Thyroid gland (tissue), 4 donors: ENCODE measurements at places on chromosomes 2 and 18. TPM values are rescaled to one million over a fixed set of nuclear protein-coding genes. Genes with fewer than 3 reads are reported as not detected.

- no peak overlapping the region for H3K27ac ChIP-seq
- H3K36me3 ChIP-seq, result no peaks in the 10 kb centered on the region
- DNase-seq, result no peak
- no peaks in the 10 kb centered on the region for H3K4me1 ChIP-seq
Measured at GRCh38 chr2:33023728-33024500, 77.2 kb downstream of the LTBP1 start.

GRCh38 chr2:181916726-181917718 is 25.5 kb downstream of the ITPRID2 start:
- no peaks in the 10 kb centered on the region for H3K27me3 ChIP-seq
- DNase-seq, result no peak
- H3K36me3 ChIP-seq, result peaks cover 53% of the 10 kb centered on the region
- no peaks in the 10 kb centered on the region for H3K4me1 ChIP-seq
- H3K4me3 ChIP-seq, result no peak overlapping the region
- H3K27ac ChIP-seq, result no peak overlapping the region

DNA sequence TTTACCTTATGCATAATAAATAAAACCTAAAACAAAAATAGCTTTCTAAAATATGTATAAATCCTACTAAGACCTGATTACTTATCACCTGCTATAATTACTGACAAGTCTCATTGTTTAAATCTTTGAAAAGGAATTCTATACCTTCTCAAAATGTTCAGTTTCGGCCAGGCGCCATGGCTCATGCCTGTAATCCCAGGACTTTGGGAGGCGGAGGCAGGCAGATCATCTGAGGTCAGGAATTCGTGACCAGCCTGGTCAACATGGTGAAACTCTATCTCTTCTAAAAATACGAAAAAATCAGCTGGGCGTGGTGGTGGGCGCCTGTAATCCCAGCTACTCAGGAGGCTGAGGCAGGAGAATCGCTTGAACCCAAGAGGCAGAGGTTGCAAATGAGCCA is 58.1 kb downstream of the RELCH start:
- no peaks in the 10 kb centered on the region for H3K4me1 ChIP-seq
- H3K27me3 ChIP-seq, result no peaks in the 10 kb centered on the region
- DNase-seq, result no peak
- no peak overlapping the region for H3K4me3 ChIP-seq
- H3K27ac ChIP-seq, result no peak overlapping the region
- no peaks in the 10 kb centered on the region for H3K36me3 ChIP-seq

The KCNJ3 gene
- not detected for total RNA-seq

DNA sequence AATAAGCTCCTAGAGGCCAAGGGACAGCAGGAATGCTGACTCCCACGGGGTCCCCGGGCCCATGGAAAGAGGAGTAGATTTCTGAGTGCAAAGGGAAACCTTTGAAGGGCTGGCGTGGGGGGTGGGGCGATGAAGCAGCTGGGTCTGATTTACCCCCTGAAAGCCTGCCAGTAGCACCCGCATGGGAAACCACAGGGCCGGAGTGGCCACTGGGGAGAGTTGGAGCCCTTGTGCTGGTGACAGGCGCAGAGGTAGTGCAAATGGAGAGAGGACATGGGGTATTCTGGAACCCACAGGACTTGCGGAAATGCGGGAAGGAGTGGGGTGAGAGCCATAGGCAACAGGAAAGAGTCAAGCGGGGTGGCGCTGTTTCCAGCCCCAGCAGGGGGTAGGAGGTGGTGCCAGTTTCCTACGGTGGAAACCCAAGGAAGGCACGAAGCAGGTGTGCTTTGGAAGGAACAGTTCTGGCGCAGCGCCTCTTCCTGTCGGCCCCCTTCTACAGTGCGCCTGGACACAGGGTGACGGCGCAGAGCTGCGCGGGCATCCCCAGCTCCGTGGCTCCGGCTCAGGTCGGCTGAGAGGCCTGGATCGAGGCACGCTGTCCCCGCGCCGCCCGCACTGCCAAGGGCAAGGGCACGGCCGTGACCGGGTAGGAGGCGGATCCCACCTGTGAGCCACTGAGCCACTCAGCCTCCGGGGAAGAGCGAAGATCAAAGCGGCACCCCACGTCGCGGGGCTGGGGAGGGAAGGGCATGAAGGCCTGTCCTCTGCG is 149.0 kb upstream of the GLI2 start:
- no peak overlapping the region for H3K27ac ChIP-seq
- H3K36me3 ChIP-seq, result no peaks in the 10 kb centered on the region
- H3K4me3 ChIP-seq, result no peak overlapping the region
- peak; percentile 73 for DNase-seq

DNA sequence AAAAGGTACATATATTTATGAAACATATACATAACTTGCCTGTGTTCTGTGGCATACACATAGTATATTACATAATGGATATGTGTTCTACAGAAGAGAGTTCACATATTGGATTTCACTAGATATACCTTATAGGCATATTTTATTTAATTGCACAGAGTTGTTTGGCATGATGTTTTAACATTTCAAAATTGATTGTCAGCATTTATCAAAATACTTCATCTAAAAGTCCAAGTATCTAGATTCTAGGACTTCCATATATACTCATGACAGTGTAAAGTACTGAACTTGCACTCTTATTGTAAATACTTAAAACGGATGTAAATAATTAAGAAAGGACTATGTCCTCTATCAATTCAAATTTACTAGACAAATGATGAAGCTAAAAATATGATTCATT is 995.3 kb upstream of the LRRTM1 start:
- DNase-seq, result no peak
- no peaks in the 10 kb centered on the region for H3K27me3 ChIP-seq
- H3K4me1 ChIP-seq, result no peaks in the 10 kb centered on the region
- no peak overlapping the region for H3K4me3 ChIP-seq
- no peaks in the 10 kb centered on the region for H3K36me3 ChIP-seq

DNA sequence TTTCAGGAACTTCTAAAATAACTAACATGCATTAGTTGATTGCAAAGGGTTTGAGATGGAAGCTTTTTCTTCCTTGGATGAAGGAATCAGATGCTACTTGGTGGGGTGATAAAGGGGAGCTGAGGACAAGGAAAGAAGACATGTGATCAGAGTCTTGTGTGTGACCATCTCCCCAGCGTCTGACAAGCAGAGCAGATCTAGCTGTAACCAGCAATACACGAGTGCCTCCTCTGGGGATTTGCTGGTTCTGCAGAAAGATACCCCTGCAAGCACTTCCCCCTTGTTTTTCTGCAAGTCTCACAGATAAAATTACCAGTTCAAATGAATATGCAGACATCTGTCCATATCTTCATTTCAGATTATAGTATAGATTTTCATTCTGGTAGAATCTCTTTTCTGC is 2.7 kb downstream of the CDH7 start:
- H3K27ac ChIP-seq, result no peak overlapping the region
- H3K4me3 ChIP-seq, result no peak overlapping the region
- H3K4me1 ChIP-seq, result no peaks in the 10 kb centered on the region

DNA sequence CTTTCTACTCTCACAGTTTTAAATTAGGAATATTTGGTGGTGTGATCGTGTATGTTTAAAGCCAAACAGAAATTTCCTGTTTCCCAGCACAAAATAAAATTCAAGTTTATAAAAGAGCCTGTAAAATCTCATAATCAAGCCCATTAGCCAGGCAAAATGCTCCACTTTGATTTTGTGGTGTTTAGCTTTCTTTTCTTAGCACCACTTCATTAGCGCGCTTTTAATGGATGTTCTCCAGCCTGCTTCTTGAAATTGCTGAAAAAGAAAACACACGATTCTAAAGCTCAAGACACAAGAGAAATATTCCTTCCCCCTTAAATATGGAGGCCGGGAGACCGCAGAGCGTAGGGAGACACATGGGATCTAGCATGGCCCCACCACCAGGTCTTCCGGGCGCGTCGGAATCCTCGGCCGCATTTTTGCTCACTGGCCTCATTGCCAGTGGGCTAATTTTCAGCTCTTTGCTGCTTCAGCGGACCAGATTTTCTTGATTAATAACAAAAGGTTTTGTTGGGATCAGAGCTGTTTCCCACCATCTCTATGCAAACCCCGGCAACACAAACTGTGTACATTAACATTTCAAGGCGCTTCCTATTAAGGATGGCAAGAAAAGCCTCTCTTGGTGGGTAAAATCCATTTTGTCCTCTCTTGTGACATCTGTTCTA is 40.4 kb upstream of the ID2 start:
- H3K27ac ChIP-seq, result no peak overlapping the region
- H3K27me3 ChIP-seq, result no peaks in the 10 kb centered on the region
- H3K4me3 ChIP-seq, result no peak overlapping the region
- no peaks in the 10 kb centered on the region for H3K36me3 ChIP-seq

- DNase-seq, result no peak
- no peak overlapping the region for H3K27ac ChIP-seq
- H3K4me1 ChIP-seq, result peaks cover 6% of the 10 kb centered on the region
- no peaks in the 10 kb centered on the region for H3K27me3 ChIP-seq
Measured at GRCh38 chr2:42812899-42813479, 20.6 kb upstream of the HAAO start.

DNA sequence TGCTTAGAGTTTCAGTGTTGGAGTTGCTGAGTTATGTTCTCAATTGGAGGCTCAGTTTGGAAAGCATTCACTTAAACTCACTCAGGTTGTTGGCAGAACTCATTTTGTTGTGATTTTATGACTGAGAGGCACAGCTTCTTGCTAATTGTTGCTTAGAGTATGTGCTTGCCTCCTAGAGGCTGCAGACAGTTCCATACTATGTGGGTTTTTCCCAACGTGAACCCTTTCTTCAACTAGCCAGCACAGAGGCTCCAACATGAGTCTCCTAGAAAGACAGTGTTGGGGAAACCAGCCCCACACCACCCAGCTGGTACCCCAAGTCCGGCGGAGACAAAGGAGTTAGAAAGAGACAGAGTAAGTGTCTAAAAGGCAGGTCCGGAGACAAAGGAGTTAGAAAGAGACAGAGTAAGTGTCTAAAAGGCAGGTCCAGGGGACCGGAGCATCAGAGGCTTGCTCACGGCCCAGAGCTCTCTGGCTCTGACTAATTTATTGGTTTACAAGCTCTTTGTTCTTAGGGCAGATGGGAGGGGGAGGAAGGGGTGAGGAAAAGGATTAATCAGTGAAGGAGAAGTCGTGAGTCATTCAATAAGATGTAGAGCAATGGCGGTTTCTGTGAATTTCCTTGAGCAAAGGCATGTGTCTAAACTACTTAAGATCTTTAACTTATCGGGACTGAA is 999.7 kb upstream of the LRRTM1 start:
- H3K27me3 ChIP-seq, result no peaks in the 10 kb centered on the region
- no peaks in the 10 kb centered on the region for H3K36me3 ChIP-seq
- no peaks in the 10 kb centered on the region for H3K4me1 ChIP-seq
- no peak overlapping the region for H3K4me3 ChIP-seq

The ASAP2 gene
- 40.3 TPM for total RNA-seq

The DSC3 gene
- total RNA-seq, result 0.15 TPM

DNA sequence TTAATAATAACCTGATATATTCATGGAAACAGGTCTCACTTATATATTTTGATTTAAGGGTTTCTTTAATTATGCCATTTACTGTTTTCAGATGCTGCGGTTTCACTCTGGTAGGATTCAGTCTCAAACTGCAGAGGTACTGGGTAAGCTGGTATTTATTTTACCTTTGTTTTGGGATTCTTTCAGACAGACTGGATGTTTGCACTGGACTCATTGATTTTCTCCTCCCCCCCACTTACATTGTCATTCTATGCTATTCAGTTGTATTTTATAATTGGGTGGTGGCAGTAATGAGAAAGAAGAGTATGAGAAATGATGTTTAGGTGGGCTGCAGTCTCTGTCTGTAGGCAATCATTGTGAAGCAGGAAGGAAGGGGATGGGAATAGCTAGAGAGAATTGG is 155.6 kb downstream of the AQP4 start:
- H3K36me3 ChIP-seq, result no peaks in the 10 kb centered on the region
- peaks cover 20% of the 10 kb centered on the region for H3K4me1 ChIP-seq
- H3K4me3 ChIP-seq, result no peak overlapping the region
- DNase-seq, result no peak
- H3K27ac ChIP-seq, result no peak overlapping the region

- no peaks in the 10 kb centered on the region for H3K27me3 ChIP-seq
- no peak overlapping the region for H3K4me3 ChIP-seq
Measured at GRCh38 chr18:67670024-67670543, 153.6 kb upstream of the DSEL start.

- H3K27me3 ChIP-seq, result no peaks in the 10 kb centered on the region
- H3K27ac ChIP-seq, result no peak overlapping the region
- no peak overlapping the region for H3K4me3 ChIP-seq
Measured at GRCh38 chr2:120287183-120288015, 34.7 kb downstream of the RALB start.

DNA sequence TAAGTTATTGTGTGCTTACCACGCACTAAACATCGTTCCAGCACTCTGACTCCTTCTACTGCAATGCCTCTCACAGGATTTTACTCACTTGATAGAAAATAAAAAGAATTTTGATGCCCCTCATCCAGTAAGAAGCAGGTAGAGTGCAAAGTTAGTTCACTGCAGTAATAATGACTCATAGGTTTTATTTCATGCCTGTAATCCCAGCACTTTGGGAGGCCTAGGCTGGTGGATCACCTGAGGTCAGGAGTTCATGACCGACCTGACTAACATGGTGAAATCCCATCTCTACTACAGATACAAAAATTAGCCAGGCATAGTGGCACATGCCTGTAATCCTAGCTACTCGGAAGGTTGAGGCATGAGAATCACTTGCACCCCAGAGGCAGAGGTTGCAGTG is 190.6 kb downstream of the RAD51AP2 start:
- no peaks in the 10 kb centered on the region for H3K36me3 ChIP-seq
- H3K27ac ChIP-seq, result no peak overlapping the region
- H3K4me1 ChIP-seq, result no peaks in the 10 kb centered on the region
- DNase-seq, result no peak
- no peaks in the 10 kb centered on the region for H3K27me3 ChIP-seq
- no peak overlapping the region for H3K4me3 ChIP-seq

GRCh38 chr2:187826023-187826422 is 271.8 kb upstream of the TFPI start:
- no peaks in the 10 kb centered on the region for H3K27me3 ChIP-seq
- H3K4me1 ChIP-seq, result no peaks in the 10 kb centered on the region
- no peaks in the 10 kb centered on the region for H3K36me3 ChIP-seq
- no peak overlapping the region for H3K27ac ChIP-seq

The ACMSD gene
- not detected for total RNA-seq

The ACVR1C gene
- 0.93 TPM for total RNA-seq

DNA sequence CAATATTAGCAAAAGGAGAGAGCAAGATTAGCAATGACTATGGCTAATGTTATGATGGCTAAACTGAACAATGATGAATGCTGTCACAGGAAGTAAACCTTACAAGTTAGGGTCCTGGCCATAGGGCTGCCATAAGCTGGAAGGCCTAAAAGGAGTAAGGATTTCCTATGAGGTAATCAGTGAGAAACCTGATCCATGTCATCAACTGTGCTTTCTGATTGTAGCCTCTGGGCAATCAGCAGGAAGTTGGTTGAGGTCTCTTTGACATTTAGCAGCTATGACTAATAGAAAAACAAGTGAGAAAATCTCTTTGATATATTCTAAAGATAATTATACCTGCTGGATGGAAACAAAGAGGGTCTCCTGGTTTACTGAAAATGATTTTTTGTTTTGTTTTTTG is 193.0 kb downstream of the RAB3GAP1 start:
- H3K27me3 ChIP-seq, result no peaks in the 10 kb centered on the region
- no peaks in the 10 kb centered on the region for H3K4me1 ChIP-seq
- H3K27ac ChIP-seq, result no peak overlapping the region
- no peak for DNase-seq
- H3K36me3 ChIP-seq, result no peaks in the 10 kb centered on the region

GRCh38 chr18:54983041-54983686 is 23.9 kb upstream of the CCDC68 start:
- no peak for DNase-seq
- H3K4me1 ChIP-seq, result no peaks in the 10 kb centered on the region
- H3K36me3 ChIP-seq, result no peaks in the 10 kb centered on the region
